ENCODE measurements at places on chromosomes 11 and 22. TPM values are rescaled to one million over a fixed set of nuclear protein-coding genes. Genes with fewer than 3 reads are reported as not detected.

Gene MS4A15
- polyA plus RNA-seq: not detected

Gene MPZL2
- polyA plus RNA-seq: 225 TPM

Gene CD248
- polyA plus RNA-seq: 0.40 TPM

Gene RPS3
- polyA plus RNA-seq: 4,283 TPM

Gene HMBS
- polyA plus RNA-seq: 52.0 TPM

Gene CRYBB1
- polyA plus RNA-seq: not detected

Gene PDGFB
- 4.3 TPM for polyA plus RNA-seq

Gene ADM2
- polyA plus RNA-seq: 0.21 TPM

Gene RFPL1
- polyA plus RNA-seq: not detected

Gene C11orf52
- polyA plus RNA-seq: 2.9 TPM

Gene EMSY
- polyA plus RNA-seq: 9.3 TPM

Gene RNF169
- 8.9 TPM for polyA plus RNA-seq

Gene PATE2
- polyA plus RNA-seq: not detected

Gene TMPRSS4
- polyA plus RNA-seq: 1.7 TPM

Gene TNNT3
- polyA plus RNA-seq: 0.09 TPM

Gene CHST1
- polyA plus RNA-seq: not detected

Gene A4GALT
- 4.4 TPM for polyA plus RNA-seq

Gene FGF4
- polyA plus RNA-seq: not detected

Gene TTC36
- not detected for polyA plus RNA-seq

Gene ZP1
- not detected for polyA plus RNA-seq

Gene NXPE1
- polyA plus RNA-seq: not detected

Gene UBTFL1
- not detected for polyA plus RNA-seq

All from keratinocyte (primary cell).